ENCODE measurements at places on chromosomes 16 and 17.

GRCh38 chr16:78900044-78900811 lies 700.3 kb downstream of the MAF start:
- DNase-seq, result no peak

- DNase-seq, result no peak
These were observed 3.7 kb upstream of the CDK3 start for GRCh38 chr17:75996665-75997590.

DNA sequence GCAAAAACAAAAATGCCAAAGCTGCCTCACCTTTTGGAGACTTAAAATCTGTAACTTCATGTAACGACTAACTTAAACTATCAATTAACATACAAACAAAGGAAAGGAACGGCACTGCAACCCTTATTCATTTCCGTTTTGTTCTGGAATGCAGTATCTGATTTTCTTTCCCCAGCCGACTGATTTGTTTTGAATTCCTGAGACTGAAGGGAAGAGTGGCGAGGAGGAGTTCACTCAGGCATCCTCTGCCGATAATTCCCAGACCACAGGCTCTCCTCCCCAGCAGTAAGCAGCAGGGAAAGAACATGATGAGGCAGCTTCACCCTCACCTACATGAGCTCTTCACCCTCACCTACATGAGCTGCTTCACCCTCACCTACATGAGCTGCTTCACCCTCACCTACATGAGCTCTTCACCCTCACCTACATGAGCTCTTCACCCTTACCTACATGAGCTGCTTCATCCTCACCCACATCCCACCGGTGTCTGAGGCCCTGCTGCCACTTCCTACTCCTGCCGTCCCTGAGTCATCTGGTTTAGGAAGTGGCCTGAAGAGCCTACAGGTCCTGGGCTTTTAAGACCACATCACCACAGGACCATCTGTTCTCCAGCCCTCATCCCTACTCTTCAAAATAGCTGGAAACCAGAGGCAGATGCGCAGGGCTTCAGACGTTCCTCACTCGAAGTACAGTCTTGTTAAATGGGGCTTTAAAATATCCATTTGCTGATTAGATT lies 168.0 kb upstream of the RPH3AL start:
- DNase-seq, result no peak

GRCh38 chr17:69815406-69815805 lies 259.6 kb upstream of the KCNJ16 start:
- no peak for DNase-seq

DNA sequence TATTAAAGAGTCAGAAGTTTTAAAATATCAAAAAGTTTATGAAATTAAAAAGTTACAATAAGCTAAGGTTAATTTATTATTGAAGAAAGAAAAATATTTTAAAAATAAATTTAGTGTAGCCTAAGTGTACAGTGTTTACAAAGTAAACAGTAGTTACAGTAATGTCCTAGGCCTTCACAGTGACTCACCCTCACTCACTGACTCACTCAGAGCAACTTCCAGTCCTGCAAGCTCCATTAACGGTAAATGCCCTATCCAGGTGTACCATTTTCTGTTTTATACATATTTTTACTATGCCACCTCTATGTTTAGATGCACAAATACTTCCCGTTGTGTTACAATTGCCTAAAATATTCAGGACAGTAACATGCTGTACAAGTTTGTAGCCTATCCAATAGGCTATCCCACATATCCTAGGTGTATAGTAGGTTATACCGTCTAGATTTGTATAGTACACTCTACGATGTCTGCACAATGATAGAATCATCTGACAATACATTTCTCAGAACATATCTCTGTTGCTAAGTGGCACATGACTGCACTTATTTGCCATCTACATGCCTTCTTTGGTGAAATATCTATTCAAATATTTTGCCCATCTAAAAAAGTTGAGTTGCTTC lies 67.2 kb upstream of the WSB1 start:
- DNase-seq, result no peak

- no peak for DNase-seq
These were observed 387.2 kb downstream of the NPIPA8 start for GRCh38 chr16:17949141-17949981.

DNA sequence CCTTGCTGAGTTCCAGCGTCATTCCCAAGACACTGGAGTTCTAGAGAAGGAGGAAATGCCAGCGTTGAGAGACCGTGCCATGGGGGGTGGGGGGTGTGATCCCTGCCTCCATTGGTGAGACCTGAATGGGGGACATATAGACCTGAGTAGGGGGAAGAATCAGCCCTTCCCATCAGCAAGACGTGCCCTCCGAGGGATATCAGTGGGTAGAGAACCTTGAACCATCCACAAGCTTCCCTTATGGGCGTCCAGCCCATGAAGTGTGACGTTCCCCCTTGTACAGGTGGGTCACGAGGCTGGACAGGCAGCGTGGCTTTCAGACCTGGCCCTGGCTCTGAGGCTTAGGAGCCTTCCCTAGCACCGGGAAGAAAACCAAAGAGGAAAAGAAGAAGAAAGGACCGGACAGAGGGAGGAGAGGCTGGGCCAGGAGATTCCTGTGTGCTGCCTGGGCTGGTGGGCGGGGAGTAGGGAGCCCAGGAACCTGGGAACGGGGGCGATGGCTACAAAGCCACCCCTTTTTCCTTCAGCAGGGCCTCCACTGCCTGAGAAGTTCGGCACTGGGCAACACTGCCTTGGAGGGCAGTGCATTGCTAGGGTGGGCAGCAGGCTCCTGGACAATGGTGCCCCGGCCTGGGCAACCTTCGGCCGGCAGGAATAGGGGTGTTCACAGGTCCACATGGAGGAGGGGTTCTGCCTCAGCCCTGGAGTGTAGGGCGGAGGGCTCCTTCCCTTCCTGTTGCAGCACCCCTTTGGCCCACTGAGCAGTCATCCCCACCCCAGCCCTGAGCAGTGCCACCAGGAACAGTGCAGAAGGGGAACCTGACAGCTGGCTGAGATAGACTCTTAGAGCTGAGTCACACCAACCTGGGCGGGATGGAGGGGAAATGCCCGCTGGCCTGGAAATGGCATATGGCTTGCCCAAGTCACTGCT lies 7.2 kb downstream of the RAB11FIP4 start:
- no peak for DNase-seq

DNA sequence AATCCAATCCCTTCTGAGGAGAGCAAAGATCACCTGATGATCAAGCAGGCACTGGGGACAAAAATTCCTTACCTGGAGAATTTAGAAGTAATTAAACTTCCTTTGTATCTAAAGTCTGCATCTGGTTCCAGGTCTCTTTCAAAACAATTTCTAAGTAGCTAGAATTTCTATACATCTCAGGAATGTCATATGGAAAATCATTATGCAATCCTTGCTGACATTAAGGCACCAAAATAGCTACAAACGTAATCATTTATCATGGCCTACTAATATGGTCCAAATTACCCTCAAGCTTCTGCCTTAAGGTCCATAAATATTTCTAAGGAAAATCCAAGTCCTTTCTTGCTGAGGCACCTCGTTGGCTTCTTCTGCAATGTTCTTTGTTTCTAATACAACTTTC lies 32.9 kb upstream of the YPEL2 start:
- no peak for DNase-seq

Data from midbrain (tissue), 1 donor.